ENCODE measurements at places on chromosomes 2 and 18.

GRCh38 chr18:79227621-79228020 is 158.4 kb downstream of the ATP9B start:
- no peak for DNase-seq

DNA sequence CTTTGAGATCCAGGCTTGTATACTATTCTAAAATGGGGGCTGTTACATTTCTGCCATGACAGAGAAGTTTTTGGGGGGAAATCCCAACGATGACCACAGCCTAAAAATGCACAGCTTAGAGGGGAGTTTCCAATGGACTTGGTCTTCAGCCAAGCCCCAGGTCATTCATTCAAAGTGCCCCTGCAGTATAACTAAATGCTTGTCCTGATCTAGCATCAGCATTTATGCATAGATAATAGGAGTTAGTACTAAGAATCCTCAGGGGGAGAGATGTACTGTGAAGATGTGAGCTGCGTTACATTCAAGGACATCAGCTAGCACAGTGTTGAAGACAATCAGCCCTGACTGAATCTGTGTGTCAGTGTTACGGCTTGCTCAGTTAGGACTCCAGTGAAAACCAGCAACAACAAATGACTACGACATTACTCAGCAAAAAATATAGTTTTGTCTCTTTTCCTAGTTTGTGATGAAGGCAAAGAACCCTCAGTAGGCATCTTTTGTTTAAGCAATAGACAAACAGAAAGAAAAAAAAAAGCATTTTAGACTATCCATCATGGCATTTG is 160.9 kb downstream of the ZEB2 start:
- no peak for DNase-seq

DNA sequence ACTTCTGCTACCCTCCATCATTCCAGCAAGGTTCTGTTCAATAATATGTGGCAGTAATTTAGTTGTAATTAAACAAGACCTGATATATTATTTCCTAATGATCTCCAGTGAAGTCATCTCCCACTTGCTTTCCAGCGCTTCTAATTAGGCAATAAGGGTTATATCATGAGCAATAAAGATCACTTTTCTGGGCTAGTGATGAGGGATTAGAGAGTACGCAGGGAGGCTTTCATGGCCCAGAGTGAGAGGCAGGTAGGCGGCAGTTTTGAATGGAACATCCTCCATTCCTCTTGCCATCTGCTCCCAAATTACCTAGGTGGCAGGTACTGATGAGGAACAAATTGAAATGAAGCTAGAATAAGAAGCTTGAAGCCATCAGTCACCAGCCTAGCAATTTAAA is 358.1 kb upstream of the SYT4 start:
- no peak for DNase-seq

- no peak for DNase-seq
These were observed 24.4 kb upstream of the FTCDNL1 start for GRCh38 chr2:199875400-199875799.

- no peak for DNase-seq
These were observed 192.8 kb downstream of the MTX2 start for GRCh38 chr2:176461809-176462670.

DNA sequence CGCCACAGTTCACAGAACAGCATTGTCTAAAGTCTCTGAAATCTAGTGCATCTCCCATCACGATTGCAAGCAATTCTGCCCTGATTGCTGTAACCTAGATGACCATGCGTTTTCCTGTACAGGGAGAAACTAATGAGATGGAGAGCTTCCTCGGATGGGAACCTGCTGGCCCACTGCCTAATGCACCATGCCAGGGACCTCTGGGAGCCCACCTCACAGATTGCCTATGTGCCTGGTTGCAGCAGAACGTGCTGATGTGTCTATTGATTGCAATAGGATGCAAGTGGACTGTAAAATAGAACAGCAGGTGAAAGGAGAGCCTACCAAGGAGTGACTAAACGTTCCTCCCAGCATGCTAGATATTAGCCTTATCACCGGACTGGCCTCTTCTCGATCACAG is 141.0 kb upstream of the RAB12 start:
- DNase-seq = no peak

DNA sequence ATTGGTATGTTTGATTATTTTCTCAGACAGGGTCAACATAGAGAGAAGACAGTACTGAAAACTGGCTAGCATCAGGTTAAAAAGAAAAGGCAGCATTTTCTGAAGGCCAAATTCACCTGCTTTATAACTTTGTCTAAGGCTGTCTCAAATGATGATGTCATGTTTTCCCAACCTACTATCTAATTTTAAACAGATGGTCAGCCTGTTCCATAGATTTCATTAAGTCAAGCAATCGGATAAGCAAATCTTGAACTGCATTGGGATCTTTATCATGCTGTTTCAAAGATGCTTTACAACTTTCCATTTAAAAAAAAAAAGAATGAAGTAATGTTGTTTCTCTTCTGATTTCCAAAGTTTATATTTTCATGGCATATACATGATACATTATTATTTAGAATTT is 56.3 kb upstream of the SPOPL start:
- DNase-seq = no peak

GRCh38 chr2:1992280-1992679 is 248.0 kb upstream of the PXDN start:
- no peak for DNase-seq

DNA sequence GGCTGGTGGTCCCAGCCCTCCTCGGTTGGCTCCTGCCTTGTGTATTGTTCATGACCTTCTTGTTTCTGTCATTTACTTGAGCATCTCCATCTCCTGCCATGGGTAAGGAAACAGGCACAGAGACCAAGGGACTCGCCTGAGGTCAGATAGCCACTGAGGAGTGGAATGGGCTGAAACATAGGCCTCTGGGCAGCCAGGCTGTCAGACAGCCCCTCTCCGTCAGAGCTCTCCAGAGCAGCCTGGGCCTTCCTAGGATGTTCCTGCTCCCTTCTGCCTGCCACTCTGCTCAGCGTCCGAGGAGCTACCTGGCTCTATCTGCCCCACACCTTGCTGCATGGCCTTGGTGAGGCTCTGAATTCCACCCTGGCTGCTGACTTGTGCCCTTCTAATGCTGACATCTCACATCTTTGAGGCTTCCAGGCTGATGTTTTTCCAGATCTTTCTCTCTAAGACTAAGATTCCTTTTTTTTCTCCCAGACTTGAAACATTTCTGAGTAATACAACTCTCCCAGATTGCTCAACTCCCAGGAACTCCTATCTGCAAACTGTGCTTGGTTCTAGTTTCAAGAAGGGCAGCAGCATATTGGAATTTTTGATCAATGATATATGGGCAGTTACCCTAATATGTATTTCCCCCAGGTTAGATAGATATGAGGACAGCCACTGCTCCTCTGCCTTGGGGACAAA is 67.7 kb downstream of the MCFD2 start:
- no peak for DNase-seq
